Stimulated activated CD8-positive, alpha-beta memory T cell treated with anti-CD3 and anti-CD28 coated beads, Interleukin-15, amount 100 ng/mL, for 4 hours (primary cell): ENCODE measurements at places on chromosomes 13 and 19.
A peak's percentile ranks its signal among the peaks of the same experiment; 100 is the strongest.

GRCh38 chr19:4911786-4912672, 2.7 kb downstream of the UHRF1 start:
- DNase-seq = peak; percentile 37

DNA sequence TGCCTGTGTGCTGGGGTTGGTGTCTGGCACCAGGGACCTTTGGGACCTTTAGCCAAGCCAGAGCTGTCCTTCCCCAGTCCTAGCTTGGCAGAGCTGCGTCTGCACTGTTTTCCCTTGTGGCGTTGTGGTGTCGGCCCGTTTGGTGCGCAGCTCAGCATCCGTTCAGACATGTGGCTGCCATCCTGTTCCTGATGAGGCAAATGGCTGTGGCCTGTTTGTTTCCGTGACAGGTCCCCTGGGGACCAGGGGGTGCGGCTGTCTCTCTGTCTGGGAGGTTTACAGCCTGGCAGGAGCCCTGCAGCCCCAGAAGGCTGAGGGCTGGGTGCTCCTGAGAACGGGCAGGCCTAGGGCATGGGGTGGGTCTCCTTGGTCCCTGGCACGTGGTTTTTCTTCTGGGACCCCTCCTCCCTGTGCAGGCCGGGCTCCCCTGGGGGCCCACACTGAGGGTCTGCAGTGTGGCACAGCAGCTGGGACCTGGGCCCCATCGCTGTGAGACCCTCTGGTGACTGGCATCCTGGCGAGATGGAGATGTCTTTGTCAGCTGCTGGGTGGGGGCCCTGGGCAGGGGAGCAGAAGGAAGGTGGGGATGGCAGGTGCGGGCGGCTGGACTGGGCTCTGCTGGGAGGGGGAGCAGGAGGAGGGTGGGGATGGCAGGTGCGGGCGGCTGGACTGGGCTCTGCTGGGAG, 4.0 kb downstream of the SPPL2B start:
- DNase-seq = no peak

- DNase-seq = no peak
Measured at GRCh38 chr19:33395561-33396550, 22.3 kb downstream of the CEBPG start.

GRCh38 chr19:39402346-39403300, 4.0 kb upstream of the ZFP36 start:
- peak; percentile 68 for DNase-seq

GRCh38 chr19:28196101-28196500, 1016.9 kb downstream of the UQCRFS1 start:
- no peak for DNase-seq

DNA sequence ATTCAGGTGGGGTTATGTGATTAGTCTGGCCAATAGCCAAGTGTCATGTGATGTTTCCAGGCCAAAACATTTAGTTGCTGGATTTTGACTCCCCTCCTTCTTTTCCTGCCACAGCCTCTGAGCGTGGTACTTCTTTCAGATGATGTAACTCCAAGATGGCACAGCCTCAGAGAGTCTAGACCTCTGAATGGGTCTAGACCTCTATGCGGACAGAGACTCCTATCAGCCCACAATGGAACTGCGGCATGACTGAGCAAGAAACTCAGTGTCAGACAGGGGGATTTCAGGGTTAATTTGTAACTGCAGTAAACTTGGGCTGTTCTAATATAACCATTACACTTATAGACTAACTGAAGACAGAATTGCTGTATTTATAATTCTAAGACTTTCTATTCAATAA, 42.6 kb upstream of the ZDHHC20 start:
- DNase-seq = no peak

- DNase-seq = no peak
Measured at GRCh38 chr13:70960841-70961443, 852.7 kb upstream of the KLHL1 start.

DNA sequence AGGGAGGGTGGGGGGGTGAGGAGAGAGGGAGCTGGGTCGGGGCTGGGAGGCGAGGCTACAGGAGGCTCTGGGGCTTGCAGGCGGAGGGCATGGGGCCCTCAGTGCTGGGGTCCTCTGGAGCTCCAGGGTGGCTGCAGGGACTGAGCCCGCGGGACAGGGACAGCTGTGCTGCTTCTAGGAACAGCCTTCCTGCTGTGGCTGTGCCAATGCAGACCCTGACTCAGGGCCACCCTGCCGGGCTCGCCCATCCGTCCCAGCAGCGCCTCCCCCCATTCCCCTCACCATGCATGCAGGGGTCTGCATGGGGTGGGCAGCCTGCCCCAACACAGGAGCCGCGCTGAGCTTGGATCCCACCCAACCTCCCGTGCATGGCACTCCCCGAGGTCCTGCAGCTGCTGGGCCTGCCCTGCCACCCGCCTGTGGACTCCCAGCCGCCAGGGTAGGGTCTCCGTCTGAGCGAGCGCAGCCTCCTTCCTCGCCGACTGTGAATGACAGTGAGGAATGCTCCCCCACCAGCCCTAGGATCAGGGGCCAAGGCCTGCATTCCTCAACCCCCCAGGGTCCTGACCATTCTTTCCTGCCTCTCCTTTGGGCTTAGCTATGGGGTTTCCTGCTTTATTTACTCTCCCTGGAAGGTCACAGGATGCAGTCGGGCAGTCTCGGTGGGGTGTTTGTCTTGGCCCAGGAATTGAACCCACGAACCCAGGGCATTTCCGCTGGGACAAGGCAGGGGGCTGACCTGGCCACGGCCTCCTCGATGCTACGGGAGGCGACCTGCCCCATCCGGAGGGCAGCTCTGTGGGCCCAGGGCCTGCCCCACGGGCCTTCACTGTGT, 23.4 kb downstream of the CEBPG start:
- no peak for DNase-seq
